Kidney epithelial cell (primary cell): ENCODE measurements at places on chromosomes 3 and 15.

DNA sequence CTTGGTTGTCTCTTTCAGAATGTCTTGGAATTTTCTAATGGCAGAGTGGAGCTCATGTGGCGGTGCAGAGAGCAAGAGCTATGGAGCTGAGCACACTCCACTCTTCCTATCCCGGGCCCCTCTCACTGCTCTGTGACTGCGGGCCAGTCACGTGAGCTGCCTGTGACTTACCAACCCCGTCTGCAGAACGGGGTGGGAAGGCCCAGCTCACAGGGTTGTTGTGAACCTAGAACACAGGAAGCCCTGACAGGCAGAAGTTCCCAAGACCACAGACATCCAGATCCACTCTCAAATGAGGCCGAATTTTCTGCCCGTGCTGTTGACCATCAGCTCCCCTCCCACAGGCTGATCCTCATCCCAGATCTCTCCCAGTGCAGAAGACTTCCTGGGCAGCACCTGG lies 35.5 kb upstream of the PLXNA1 start:
- DNase-seq, result no peak

- DNase-seq, result no peak
Observed at GRCh38 chr3:183329543-183329942, 76.5 kb downstream of the B3GNT5 start.

DNA sequence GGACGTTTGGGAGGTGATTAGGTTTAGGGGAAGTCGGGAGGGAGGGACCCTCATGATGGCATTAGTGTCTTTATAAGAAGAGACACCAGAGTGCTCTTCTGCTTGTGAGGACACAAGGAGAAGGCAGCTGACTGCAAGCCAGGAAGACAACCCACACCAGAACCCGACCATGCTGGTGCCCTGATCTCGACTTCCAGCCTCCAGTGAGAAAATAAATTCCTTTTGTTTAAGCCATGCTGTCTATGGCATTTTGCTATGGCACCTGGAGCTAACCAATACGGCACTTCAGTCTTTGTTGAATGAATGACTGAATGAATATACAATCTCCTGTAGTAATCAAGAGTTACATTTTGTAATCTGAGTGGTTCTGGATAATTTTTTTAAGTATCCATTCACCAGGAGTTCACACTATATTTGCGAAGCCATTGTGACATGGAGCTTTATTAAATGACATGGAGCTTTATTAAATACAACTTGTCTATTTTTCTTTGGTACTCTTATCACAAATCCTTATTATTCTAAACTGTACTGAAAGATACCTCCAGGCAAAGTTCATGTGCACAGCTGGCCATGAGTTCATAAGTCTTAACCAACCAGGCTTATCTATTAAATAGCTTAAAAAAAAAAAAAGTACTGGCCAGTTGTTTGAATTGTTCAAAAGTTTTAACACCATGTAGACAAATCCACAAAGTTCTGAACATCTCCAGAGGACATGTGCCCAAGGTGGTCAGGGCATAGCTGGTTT lies 24.8 kb upstream of the BHLHE40 start:
- DNase-seq, result no peak

- DNase-seq, result no peak
Observed at GRCh38 chr3:189512821-189513220, 118.4 kb upstream of the TP63 start.

- no peak for DNase-seq
Observed at GRCh38 chr3:188176476-188176875, 22.5 kb downstream of the LPP start.

DNA sequence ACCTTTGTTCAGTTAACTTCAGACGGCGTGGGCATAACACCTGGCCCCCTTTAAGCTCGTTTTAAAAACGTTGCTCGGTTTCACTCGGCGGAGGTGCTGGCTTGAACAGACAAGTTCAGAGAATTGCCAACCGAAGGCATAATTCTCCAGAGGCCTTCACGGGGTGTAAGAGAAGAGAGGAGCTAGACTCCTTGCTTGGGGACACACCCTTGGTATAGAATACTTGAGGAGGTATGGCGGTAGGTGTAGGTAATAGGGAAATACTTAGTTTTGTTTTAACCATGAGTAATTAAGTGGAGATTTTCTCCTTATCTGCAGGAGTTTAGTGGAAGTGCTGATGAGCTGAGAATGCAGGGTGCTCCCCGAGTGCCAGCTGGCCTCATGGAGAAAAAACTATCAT lies 921 bp downstream of the FBXL2 start:
- DNase-seq, result no peak

DNA sequence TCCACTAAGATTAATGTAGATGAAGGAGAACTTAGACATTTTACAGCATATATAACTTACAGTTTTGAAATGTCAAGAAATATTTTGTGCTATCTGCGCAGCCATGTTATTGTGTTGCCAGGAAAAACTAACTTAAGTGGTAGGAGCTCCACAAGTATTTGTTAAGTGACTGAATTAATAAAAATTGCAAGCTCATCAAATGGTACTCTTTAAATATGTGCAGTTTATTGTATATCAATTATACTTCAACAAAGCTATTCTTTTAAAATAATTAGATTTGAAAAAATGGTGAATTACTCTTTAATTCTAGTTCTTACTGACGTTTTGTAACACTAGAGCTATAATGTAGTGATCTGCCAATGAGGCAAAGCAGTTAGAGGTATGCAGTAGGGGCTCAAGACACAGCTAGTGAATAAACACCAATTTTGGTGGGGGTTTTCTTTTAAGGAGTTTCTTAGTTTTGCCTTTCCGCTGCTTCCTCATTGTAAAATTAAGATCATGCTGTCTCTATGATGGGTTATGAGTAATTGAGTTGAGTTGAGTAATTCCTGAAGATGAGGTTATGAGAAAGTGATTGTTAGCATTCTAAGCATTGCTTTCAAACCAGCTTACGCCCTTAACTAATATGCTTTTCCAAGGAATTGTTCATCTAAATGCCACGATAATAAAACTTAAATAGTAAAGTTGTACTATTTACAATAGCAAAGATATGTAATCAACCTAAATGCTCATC lies 10.9 kb upstream of the LXN start:
- no peak for DNase-seq

GRCh38 chr15:68183616-68184315 lies 21.4 kb downstream of the CALML4 start:
- no peak for DNase-seq

DNA sequence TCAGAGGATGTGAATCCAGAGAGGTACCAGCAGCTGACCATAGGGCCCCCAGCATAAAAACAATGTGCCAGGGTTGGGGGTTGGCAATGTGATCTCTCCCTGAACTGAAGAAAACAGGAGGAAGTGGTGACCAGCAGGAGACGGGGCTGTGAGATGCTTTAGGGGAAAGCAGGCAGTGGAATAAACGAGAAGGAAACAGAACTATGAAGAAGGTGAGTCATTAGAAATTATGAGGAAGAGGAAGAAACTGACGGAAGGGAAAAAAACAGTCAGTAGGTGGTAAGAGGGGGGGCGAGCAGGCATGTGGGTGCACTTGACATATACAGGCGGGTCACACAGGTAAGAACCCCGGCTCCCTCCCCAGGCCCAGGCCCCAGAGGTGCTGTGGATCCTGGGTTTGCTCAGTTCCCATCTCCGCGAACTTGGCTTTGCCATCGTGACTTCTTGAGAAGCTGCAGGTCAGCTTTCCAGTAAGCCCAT lies 42.2 kb upstream of the B3GNT5 start:
- no peak for DNase-seq

DNA sequence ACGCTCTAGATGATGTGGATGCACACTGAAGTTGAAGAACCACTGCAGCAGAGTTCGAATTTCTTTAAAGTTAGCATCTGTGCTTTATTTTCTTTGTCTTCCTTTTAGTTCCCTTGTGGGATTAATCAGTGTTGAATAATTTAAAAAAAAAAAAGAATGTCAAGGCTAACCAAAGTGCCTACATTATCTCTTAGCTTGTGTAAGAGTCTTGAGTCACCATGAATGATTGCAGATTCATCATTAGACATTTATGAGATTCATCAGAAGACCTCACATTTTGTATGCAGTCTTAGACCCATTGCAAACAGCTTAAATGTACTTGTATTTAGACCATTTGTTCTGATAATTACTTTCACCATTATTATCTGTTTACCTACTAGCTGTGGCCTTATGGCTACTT lies 182.2 kb downstream of the FNDC3B start:
- no peak for DNase-seq

DNA sequence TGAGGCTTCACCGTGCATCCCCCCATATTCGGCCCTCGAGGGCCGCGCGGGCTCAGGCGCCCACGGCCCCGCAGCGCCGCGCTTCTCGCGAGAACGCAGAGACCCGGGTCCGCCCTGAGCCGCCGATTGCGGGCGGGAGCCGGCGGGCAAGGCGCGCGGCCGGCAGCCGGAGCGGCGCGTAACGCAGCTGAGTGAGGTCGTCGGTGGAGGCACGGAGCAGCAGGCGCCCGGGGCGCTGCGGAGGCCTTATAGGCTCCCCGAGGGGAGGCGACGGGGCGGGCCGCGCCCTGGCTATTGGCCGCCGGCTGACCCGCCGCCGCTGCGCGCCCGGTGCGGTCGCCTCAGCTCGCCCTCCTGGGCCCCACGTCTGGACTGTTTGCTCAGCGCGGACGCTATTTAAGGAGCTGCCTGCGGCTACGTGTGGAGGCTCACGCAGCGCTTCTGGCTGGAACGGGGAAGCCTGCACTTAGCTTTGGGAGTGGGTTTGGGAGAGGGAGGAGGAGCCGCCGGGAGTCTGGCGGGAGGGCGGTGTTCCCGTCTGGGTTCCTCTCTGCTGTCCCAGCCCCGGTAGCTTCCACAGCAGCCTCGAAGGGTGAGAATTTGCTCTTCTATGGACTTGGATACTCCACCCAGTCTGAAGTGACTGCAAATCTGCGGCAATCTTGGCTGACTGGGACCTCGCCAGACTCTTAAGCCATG lies at the start of gene PLOD2:
Gene PLOD2, minus strand, starts transcription at position 221 of the 699 bp plus-strand sequence. Its CDS starts 195 bp downstream, at position 26.
- no peak for DNase-seq

DNA sequence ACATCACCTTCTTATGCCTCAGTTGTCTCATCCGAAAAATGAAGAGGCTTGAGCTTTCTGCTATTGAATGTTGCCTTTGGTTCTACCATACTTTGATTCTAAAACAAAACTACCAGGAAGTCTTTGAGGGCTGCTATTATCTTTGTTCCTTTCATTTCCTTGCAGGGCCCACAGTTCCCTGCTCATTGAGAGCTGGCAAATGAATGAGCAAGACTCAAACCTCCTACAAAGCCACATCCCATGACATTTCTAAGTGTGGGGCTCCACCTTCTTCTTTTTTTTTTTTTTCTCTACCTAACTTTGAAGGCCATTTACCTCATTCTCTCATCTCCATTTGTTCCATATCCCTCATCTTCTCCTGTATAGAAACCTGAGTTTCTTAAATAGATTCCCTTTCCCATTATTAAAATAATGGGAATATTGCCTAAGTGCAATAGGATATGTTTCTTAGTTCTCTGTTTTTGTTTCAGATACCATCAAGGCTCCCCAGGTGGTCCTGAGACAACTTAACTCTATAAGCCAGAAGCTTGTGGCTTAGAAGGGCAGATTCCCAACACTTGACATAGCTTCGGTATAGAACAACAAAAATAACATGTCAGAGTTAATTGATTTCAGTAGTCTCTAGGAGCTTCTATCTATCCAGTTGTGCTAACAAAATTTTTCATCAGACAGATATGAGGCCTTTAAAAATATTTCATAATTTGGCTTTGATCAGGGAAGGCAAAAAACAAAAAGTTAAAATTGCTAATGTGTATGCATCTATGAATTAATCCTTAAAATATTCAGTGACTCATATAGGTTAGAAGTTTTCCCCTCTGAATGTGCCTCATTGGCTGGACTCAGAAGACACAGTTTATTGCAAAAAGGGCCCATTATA lies 951.6 kb downstream of the TUSC7 start:
- DNase-seq, result no peak

DNA sequence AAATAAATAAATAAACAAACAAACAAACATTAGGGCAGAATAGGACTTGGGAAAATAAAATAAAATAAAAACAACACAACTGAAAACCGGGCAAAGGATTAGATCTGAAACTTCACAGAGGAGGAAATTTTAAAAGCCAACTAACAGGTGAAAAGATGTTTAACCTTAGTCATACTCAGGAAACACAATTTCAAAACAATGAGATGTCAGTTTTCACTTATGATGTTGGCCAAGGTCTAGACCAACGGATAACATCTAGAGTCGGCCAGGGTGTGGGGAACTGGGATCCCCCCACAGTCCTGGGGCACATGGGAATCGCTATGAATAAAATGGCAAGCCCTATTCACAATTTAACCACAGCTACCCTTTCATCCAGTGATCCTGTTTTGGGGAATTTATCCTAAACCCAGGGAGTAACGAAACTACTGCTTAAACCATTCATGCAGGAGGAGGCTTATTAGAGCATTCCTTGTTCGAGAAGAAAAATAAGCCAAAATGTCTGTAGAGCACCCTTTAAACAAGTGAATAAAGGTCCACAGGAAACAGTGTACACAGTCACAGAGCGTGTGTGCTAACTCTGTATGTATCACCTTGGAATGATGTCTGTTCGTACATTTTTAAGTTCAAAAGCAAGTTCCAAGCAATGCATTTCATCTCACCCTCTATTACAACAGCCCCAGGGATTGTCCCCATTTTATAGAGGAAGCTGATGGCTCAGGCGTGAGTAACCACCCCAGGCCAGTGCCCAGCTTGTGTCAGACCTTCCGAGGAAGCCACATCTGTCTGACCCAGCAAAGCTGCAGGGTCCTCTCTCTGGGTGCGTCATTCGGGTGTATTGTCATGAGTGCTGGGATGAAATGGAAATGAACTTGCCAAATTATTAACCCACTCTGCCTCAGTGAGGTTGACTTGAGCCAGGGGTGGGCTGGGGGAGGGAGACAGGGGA lies 6.3 kb upstream of the ANPEP start:
- DNase-seq, result no peak

DNA sequence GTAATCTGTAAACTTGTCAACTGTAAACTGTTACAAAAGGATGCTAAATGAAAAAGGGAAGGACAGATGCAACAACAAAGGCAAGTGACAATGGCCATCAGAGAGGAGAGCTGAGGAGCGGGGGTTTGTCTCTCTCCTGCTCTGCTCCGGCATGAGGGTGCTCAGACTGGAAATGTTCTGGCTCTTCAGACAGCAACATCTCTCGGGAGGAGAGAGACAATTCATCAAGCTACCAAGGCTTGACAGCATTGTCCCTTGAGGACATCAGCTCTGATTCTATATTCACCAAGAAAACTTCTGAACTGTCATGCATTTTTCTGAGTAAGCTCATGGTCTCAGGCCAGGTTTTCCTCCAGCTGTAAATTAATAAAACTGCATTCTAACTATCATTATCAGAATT lies 408.2 kb downstream of the IGSF11 start:
- no peak for DNase-seq

- no peak for DNase-seq
Observed at GRCh38 chr3:99845999-99846398, 28.3 kb downstream of the CMSS1 start.

- peak; percentile 14 for DNase-seq
Observed at GRCh38 chr3:67362686-67363085, 291.7 kb downstream of the SUCLG2 start.
